ENCODE measurements at places on chromosomes 4 and X.

- peak; percentile 20 for DNase-seq
Observed at GRCh38 chr4:102825261-102826091, 1.9 kb downstream of the UBE2D3 start.

DNA sequence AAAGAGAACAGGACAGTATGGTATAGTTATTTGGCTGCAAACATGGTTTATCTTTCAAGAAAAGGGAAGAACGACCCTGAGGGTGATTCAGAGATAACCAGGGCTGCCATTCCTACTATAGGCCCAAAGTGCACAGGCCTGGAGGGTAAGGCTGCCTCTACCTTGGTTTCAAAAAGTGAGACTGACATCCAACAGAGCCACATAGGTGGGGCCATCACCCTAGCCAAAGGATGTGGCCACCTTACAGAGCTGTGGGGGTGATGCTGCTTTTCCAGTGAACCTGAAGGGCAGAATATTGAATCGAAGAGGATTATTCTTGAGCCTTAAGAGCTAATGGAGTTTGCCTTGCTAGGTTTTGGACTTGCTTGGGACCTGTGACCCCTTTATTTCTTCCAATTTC is 15.7 kb downstream of the SH2D1A start:
- no peak for DNase-seq

GRCh38 chrX:125003746-125004446 is 315.8 kb upstream of the TEX13C start:
- no peak for DNase-seq

- no peak for DNase-seq
Observed at GRCh38 chrX:650324-650723, 19.7 kb downstream of the SHOX start.

- DNase-seq: peak; percentile 36
Observed at GRCh38 chrX:68832101-68832416, 3.2 kb downstream of the EFNB1 start.

DNA sequence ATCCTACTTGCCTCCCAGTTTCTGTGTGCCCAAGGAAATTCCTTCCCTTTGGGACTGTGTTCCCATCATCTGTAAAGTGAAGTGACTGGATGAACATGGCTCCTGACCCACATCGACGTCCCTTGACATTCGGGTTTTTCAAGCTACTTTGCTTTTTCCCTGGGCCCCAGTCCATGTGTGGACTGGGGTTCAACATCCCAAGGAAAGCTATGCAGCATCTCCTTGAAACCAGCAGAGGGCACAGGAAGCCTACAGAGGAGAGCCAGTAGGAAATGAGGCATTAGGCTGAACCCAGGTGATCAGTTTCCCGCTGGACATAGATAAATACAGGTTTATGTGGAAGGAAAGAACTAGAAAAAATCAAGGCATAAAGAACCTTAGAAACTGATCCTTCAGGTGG is 145.1 kb upstream of the ARHGEF9 start:
- no peak for DNase-seq

DNA sequence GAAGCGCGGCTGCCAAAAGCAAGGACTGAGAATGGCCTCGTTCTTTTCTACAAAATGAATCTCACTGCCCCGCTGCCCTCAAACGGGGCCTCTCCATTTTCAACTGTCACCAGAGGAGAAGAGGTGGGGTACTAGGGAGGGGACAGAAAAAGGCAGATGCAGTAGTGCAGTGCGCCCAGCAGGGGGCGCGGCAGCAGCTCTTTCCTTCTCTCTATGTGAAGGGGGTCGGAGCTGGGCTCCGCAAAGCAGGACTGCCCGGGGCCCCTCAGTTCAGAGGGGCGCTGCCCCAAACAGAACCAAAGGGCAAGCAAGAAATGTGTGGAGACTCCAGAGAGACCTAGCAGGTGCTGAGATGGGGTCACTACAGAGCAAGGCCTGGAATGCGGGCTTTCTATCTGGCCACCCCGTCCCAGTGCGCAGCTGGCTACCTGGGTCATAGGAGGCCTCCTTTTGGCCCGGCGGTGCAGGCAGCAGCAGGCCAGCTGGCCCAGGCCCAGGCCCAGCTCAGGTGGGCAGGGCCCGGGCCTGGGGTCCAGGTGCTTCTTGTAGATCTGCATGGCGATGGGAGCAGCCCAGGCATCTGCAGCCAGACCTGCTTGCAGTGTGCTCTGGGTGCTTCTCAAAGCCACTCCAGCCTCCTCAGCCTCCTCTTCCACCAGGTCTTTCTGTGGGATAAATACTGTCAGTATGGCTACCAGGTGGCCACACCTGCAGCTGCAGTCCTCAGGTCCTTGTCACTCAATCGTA is 5.9 kb downstream of the IRAK1 start:
- peak; percentile 9 for DNase-seq

GRCh38 chrX:150697641-150698040 is 4.4 kb downstream of the MTMR1 start:
- DNase-seq: no peak

GRCh38 chr4:140250989-140251552 is 97.1 kb upstream of the MAML3 start:
- DNase-seq: no peak

- DNase-seq: no peak
Observed at GRCh38 chr4:37999000-37999716, 39.0 kb downstream of the PTTG2 start.

- no peak for DNase-seq
Observed at GRCh38 chr4:67684839-67685531, 16.0 kb downstream of the UBA6 start.

GRCh38 chr4:8603931-8604330 is 11.4 kb downstream of the CPZ start:
- DNase-seq: no peak

- DNase-seq: no peak
Observed at GRCh38 chrX:107760304-107761077, 15.1 kb downstream of the TSC22D3 start.

DNA sequence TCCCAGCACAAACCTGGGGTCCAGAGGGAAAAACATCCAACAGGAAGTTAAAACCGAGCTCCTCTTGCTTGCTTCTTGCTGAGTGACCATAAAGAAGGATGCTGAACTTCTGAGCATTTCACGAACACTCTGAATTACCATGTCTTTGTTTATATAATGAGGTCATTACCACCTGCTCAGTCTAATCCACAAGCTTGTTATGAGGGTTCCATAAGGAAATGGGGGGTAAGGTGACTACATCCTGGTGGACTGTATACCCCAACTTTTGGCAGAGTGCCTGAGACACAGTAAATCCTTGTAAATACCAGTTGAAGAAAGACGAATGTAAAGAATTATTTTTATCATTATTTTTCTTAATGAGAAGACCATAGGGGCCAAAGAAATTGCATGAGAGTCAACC is 16.8 kb downstream of the CCDC149 start:
- DNase-seq: no peak

DNA sequence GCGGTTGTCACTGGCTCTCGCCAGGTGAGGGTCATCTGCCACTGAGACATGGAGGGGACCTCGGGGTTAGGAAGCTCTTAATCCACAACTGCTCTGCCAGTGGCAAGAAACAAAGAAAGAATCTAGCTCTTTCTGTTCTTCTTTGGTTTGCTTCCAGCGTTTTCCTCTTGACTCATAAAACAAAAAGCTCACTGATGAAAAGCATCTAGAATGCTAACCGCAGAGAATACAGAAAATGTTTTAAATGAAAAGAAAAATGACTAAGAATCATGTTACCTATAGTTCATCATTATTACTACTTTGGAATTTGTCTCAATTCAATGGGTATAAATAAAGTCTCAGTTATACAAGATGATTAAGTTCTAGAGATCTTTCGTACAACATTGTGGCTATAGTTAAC is 274.8 kb upstream of the TENM3 start:
- DNase-seq: no peak

DNA sequence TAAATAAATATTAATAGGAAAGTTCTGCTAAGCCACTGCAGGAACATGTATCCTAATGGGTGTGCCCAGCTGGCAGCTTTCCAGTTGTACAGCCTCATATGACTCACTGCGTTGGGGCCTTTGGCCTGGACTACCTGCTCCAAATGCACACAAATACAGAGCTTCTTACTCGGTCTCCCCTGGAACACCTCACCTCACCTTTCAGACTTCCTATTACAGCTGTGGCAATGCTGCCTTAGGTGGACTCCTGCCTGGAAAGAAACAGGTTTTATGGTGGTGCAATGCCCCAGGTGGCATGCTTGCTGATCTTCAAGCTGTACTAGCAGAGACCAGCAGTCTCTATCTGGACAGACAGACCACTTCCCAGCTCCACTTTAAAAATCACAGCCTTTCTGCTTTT is 85.7 kb upstream of the EXOC1L start:
- no peak for DNase-seq

Data from DMS79 treated with DMSO at 0.1 percent for 48 hours (cell line).